ENCODE measurements at places on chromosomes 6 and 20.
A peak's percentile ranks its signal among the peaks of the same experiment; 100 is the strongest.

- DNase-seq = no peak
Measured at GRCh38 chr6:100112855-100113508, 119.0 kb upstream of the MCHR2 start.

DNA sequence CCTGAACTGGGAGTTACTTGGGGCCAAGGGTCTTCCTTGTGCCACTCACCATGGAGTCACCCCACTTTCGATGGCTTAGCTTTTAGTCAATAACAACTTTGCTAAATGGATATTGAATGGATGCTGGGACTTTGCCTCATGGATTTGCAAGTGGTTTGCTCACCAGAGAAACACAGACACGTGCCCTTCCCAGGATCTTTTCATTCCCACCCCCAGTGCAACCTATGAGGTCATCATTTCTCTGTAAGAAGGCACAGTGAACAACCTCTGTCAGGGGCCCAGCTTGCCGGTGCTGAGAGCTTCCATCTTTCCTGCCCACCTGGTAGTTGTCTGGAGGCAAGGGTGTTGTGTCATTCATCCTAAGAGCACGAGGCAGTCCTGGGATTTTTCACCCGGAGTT, 256.8 kb upstream of the PMEPA1 start:
- no peak for DNase-seq

DNA sequence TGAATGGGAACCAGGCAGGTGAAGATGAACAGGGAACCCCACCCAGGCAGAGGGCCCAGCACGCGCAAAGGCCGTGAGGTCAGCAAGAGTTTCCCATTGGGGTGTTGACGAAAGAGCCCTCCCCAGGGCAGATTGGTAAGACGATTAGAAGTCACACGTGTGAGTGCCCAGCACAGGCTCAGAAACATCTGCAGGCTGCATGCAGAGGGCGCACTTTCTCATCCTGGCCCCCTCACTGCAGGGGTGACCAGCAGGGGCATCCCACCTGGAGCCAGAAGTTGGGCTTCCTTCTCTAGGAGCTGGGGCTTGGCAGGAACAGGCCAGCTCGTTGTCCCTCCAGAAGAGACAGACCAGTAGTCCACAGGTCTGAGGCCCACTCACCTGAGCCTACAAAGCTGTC, 38.4 kb downstream of the VSTM2L start:
- DNase-seq = no peak

GRCh38 chr6:167141667-167142432, 15.9 kb downstream of the GPR31 start:
- no peak for DNase-seq

DNA sequence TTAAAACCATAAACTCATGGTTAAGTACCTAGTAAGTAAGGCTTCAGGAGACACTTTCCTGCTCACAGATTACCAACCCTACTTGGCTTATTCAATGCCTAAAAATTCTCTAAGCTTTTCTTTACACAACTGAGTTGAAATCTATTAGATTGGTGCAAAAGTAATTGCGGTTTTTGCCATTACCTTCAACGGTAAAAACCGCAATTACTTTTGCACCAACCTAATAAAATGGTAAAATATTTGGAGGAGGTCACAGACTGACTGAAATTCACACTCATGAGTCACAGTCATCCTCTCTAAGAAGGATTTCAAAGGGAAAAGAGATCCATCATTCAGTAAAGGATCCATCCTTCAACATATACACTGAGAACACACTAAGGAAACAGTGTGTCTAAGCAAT, 25.9 kb downstream of the PKHD1 start:
- DNase-seq = no peak

GRCh38 chr20:61332016-61332975, 80.2 kb downstream of the CDH4 start:
- no peak for DNase-seq

DNA sequence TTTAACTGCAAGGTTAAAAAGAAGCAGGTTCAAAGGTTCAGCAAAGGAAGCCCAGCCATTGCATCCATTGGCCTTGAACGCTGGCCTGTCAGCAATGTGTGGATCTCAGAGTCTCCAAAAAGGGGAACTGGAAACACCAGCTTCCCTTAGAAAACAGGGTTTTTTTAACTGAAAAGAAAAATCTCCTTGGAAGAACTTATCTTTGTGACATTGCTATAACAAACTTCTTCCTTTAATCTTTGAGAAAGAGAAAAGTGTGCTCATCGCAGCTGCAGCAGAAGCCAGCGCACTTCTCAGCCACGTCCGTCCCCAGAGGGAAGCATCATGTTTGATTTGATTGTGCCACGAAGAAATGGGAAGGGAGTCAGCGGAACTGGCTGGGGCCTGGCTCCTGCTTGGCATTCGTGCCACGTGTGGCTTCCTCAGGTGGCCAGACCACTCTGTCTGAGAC, 215.0 kb downstream of the SYNDIG1 start:
- peak; percentile 31 for DNase-seq

GRCh38 chr6:36765190-36765589, 67.6 kb downstream of the RAB44 start:
- DNase-seq = no peak

DNA sequence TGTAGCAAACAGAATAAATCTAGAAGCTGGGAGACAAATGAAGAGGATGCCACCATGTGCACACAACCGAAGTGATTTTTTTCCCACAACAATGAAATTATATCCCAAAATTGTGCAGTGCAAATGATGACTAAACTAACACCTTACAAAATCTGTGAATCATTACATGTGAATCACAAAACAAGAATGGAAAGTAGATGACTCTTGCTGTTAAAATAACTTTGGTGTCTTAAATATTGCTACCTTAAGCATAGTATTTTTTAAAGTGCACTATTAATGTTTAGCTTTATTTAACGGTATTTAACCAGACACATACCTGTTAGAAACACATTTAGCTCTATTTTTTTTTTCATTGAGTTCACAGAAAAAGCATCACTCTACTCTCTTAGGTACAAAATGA, 190.8 kb downstream of the TBC1D32 start:
- no peak for DNase-seq

DNA sequence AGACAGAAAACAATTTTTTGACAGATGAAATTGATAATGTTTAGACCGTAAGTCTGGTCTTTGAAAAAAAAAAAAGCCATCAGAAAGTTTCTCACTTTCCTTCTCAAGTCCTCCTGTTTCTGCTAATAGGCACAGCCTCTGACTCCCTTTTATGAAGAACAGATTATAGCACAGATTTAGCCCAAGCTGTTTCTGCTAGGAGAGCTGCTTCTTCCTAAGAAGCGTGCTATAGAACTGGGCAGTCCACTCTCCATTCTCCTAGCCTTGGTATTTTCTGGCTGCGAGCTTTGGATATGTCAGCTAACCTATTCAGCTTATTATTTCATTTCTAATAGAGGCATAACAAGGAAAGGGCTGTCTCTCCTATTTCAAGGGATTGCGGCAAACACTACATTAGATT, 112.5 kb downstream of the SGK1 start:
- no peak for DNase-seq

DNA sequence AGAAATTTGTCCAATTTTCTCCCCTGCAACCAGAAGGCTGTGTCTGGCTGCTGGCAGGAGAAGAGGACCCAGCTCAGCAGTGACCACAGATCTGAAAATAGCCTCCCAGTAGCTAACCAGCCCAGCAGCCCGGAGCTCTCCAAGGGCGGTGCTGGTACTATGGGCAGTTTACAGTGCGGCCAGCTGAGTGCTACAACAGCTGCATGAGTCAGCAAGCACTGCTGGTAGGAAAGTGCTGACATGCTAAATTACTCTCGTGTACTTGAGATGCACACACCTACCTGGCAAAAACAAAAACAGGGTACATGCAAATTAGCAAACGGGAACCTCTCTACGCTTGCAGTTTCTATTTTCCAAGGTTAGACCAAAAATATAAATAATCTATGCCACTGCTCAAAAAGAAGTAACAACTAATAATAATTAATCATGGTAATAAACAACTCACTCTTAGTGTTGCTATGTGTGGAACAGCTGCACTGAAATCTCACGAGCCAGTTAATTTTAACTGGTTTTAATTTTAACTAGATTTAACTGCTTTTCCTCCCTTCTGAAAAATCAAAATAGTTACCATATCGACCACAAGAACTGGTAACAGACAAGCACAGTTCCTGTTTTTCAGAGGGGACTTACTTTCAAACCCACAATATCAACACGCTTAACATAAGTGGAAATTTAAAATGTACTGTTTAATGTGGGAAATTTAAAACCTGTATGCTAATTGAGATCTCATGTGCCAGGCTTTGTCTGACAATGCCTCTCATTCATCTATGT, 10.8 kb downstream of the BACH2 start:
- peak; percentile 88 for DNase-seq

DNA sequence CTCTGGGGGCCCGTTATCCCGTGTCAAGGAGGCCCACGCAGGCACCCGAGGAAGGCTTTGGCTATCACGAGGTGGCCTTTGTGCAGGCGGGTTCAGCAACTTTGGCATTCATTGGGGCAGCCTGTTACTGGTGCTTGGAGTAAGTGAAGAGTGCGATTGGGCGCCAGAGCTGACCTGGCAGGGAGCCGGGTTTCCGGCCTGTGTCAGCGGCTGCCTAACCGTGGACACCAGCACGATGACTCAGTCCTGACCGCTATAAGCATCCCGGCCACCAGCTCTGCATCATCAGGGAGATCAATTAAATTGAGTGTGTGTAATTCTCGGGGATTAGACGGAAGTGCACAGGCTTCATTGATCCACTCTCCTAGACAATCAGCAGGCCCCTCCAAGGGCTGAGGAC, 45.9 kb downstream of the CDH4 start:
- no peak for DNase-seq

DNA sequence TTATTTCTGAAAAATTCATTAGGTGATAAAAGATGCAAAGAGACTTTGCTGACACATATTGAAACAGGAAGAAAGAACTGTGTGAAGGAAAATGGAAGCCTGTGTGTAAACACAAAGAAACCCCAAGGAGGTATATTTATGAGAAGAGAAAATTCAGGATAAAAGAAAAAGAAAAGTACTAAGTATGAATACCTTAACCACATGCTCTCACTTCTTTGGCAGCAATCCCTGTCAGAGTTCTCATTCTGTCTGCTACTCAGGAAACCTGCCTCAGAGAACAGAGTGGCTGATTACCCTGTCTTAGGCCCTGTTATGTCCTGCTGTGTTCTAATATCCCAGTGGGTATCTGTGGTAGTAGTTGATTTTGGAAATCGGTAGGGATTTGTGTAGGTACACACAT, 457.9 kb downstream of the TBC1D32 start:
- DNase-seq = no peak

DNA sequence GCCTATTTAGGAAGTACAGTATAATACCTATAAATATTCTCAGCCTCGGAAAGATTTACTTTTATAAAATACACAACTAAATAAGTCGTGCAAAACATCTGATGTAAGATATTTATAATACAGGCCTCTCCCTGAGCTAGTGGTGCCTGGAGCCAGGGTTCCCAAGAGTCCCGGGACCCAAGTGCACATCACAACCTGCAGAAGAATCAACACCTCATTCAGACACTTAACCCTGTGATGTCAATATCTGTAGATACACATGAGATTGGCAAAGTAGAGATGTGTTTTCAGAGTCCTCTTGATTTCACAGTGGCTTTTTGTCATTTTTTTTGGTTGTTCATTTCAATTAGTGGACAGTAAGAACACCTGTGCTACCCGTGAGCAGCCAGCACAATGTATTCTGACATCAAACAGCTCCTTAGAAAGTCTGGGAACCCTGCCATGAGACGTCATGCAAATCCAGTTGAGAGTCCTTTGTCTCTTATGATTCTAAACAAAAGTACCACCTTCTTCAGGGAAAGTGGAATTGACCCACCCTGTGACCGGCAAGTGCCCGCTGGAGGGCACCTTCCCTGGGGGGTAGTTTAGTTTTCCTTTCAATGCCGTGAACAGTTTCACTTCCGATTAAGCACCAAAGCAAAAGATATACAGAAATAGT, 101.6 kb downstream of the DACT2 start:
- no peak for DNase-seq

DNA sequence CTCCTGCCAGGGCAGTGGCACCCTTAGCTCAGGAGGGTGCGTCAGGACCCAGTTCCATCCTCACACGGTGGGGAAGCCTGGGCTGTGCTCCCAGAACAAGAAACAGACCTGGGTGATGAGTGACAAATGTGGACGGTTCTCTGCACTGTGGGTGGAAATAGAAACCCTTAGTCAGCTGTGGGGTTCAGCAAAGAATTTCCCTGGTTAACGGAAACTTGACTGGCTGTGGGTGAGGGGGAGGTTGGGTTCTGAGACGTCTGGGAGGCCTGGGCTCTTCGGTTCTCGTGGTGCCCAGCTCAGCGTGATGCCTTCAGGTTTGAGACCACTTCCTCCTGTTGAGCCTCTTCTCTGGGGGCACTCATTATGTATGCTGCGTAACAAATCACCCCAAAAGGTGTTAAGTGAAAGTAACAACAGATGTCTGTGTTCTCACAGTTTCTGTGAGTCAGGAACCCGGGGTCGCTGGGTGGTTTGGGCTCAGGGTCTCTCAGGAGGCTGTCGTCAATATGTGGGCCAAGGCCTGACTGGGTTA, 53.1 kb upstream of the FAM83D start:
- no peak for DNase-seq

- no peak for DNase-seq
Measured at GRCh38 chr6:34982424-34982852, 93.4 kb downstream of the ANKS1A start.

- no peak for DNase-seq
Measured at GRCh38 chr6:19719691-19720128, 117.5 kb upstream of the ID4 start.

DNA sequence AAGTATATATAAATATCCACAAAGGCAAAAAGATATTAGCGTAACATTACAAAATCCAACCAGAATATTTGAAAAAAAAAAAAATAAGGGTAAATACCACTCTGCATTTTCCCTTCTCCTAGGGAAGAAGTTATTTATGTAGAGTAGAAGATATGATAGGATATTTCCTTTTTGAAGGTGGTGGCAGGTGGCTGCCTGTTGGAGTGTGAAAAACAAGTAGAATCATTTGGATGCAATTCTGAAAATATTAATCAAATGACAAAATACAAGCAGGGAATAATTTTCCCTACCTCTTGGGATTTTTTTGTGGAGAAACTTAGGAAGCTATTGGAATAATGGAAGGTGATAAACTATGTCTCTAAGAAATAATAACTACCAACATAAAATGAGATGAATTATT, 62.5 kb upstream of the OGFRL1 start:
- DNase-seq = no peak

DNA sequence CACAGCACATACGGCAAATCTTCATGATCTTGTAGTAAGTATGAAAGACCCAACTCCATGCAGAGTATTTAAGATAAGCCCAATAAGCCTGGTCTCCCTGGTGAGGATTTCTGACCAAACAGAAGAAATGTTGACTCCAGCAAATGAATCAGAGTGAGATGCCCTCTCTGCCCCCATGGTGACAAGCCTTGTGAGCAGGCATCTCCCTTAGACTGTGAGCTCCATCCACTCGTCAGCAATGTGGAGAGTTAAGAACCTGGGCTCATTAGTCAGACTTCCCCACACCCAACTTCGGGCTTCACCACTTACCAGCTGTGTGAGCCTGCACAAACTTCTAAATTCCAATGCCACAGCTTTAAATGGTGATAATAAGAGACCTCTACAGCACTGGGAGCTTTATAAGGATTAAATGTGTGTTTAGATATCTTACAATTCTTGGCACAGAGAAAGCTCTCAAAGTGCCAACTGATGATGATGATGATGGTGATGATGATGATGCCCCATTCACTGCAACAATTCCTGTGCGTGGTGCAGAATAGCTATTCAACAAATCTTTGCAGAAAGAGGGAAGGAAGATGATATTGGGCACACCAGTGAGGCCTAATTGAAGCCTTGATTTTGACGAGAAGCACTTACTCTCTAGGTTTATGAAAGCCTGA, 253.4 kb upstream of the TAB2 start:
- no peak for DNase-seq
